GM23248 (cell line): ENCODE measurements at places on chromosomes 5 and 9.

DNA sequence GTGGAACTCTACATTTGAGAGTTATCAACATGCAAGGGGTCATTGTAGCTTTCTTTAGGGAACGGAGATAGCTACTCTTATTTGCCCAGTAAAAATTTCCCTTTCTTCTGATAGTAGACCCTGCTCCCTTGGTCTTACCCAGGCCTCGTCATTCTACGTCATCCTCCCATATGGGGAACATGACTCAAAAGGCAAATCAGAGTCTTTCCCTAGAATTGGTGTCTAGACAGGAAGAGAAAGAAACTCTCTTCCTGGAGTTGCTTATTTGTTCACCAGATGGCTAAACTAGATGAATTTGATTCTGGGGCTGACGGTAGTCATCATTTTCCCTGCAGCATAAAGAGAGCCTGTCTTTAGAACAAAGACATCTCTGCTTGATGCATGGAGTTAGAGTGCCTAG is 12.2 kb upstream of the SLC38A9 start:
- DNase-seq, result peak; percentile 11

GRCh38 chr5:180649297-180650039 is at the start of gene FLT4:
Gene FLT4, minus strand, starts transcription at chr5:180649600. Its CDS starts 55 bp downstream, at chr5:180649545.
- no peak for DNase-seq

- no peak for DNase-seq
These were observed 581.8 kb upstream of the C9orf72 start for GRCh38 chr9:28155067-28155466.

- peak; percentile 43 for DNase-seq
These were observed 665.5 kb upstream of the ZNF608 start for GRCh38 chr5:125411744-125412560.

GRCh38 chr5:151030379-151030778 is 10.0 kb downstream of the GPX3 start:
- DNase-seq, result no peak

DNA sequence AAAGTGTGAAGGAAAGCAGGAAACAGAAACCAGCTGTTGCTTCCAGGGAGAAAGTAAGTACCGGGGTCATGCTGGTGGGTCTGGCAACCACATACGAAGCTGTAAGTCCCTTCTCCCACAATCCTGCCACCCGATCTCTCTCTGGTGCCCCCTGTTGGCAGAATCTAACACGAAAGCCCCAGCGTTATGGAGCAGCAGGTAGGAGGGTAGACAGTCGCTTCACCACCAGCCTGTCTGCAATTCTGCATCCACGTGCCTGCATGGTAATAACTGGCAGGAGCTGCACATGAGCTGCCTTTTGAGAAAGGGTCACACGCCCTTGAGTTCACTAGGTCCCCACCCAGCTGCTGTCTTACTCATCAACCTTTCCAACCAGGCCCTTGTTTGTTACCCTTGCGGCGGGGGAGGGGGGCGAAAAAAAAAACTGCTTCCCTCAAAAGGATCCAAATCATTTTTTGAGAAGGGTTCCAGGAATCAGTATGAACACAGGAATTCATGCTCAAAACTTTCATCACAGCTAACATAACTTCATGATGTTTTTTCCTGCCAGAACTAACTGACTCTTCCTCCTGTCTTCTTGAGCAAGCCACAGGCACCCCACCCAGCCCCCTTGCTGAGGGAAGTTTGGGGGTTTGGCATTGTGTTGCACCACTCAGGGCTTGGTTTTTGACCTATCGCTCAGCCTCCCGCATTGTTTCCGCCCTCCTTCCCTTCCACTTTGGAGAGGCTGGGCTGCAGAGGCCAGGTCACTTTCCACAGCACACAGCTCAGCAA is 19.6 kb upstream of the TMEM252 start:
- peak; percentile 8 for DNase-seq

DNA sequence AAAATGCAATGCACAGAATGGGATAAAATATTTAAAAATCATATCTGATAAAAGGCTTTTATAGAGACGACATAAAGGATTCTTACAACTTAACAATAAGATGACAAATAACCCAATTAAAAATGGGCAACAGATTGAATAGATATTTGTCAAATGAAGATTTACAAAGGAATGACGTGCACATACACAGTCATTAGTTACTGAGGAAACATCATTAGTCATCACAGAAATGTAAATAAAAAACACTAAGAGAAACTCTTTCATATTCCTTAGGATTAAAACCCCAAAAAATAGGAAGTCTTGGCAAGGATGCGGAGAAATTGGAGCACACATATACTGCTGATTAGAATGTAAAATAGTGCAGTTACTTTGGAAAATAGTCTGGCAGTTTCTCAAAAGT is 1886.0 kb upstream of the CDH6 start:
- DNase-seq, result no peak

DNA sequence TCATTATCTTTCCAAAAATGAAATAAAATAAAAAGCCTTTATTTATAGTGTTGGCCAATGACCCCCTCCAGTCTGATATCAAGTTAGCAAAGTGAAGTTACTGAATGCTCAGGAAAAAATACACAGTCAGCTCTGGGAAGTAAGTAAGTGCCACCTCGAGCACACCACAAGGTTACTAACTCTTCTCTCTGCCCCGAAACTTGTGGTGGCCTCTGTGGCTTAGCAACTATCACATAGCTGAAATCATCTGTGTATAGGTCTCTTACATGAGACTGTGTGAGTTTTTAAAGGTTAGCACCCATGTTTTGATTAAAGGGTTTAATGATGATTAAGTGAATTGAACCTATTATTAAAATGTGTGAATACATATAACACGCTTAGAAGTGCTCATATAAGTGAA is 161.4 kb upstream of the KLF4 start:
- no peak for DNase-seq

DNA sequence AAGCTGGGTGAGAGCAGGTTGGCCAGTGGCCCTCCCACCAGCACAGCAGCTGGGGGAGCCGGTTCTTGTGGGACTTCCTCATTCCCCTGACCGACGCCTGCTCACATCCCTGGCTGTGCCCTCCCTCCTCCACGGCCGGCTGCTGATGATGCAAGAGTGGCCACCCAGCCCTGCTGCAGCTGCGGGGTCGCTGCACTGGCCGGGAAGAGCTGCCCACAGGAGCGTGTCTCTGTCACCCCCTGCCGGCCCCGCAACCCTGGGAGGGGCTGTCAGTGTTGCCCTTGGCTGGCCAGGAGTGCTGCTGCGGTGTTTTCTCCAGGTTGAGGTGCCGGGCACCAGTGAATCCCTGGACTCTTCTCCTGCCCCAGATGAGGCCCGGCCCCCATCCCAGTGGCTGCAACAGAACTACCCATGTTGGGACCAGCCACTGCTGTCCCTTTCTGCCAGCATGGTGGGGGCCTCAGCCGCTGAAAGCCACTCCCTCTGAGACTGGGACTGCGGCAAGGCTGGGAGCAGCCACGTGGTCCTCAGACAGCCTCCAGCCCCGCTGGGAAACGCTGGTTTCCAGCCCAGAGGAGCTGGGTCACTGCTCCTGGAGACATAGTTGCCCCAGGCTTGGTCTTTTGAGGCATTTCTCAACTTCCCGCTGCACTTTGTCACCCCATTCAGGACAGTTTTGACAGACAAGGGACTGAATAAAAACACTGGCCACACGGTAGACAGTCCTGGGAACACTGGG is 739 bp downstream of the CARD9 start:
- peak; percentile 74 for DNase-seq

GRCh38 chr5:64646169-64646568 is 44.1 kb upstream of the SHISAL2B start:
- no peak for DNase-seq

DNA sequence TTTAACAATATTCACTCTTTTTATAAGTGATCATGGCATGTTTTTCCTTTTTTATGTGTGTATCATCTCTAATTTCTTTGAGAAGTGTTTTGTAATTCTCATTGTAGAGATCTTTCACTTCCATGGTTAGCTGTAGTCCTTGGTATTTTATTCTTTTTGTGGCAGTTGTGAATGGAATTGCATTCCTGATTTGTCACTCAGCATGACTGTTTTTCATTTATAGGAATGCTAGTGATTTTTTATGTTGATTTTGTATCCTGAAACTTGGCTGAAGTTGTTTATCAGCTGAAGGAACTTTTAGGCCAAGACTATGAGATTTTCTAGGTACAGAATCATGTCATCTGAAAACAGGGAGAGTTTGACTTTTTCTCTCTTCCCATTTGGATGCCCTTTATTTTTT is 13.1 kb upstream of the SPINK13 start:
- no peak for DNase-seq

GRCh38 chr9:101427957-101428655 is 7.5 kb downstream of the ALDOB start:
- no peak for DNase-seq

DNA sequence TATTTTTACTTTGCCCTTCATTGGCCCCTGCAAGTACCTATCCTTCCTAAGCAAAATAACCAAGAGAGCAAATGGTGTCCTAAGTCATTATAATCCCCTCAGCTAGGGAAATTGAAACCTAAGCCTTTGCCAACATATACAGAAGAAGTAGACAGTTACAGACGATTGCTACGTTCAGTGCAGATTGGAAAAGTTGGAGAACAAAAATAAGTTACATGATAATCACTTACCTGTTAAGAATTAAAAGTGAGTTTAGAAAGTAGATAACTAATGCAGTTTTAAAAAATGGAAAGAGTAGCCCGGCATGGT is 244.8 kb downstream of the MPDZ start:
- DNase-seq, result no peak

GRCh38 chr9:119289740-119290433 is 79.3 kb downstream of the BRINP1 start:
- DNase-seq, result peak; percentile 73

- DNase-seq, result no peak
These were observed 82.8 kb downstream of the CRB2 start for GRCh38 chr9:123438821-123439220.

GRCh38 chr5:106757672-106758071 is 913.1 kb downstream of the EFNA5 start:
- no peak for DNase-seq

DNA sequence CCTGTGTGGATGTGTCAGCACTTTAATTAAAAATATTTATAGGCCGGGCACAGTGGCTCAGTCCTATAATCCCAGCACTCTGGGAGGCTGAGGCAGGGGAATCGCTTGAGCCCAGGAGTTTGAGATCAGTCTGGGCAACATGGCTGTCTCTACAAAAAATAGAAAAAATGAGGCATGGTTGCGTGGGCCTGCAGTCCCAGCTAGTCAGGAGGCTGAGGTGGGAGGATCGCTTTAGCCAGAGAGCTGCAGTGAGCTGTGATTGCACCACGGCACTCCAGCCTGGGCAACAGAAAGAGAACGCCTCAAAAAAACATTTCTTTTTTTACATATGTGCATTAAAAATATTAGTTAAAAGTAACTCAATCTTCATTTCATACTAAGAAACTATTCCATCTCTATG is 6.2 kb downstream of the TBC1D9B start:
- DNase-seq, result no peak

DNA sequence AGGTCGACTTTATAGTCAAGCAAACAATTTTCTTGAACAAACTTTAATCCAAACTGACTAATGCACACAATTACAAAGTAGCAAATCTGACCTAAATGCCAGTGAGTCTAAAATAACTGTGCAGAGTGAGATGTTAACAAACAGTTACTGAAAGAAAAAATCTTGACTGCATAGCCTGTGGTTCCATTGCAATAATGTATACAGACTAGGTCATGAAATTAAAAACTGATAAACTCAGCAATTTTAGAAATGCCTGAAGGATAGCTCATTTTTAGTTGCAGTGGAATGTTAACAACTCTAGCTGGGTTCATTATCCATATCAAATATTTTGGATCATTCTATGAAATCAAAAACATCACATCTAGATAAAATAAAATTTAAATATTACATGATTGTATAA is 73.4 kb upstream of the CDH12 start:
- DNase-seq, result no peak

- DNase-seq, result no peak
These were observed 6.7 kb downstream of the OR1K1 start for GRCh38 chr9:122806661-122807060.

DNA sequence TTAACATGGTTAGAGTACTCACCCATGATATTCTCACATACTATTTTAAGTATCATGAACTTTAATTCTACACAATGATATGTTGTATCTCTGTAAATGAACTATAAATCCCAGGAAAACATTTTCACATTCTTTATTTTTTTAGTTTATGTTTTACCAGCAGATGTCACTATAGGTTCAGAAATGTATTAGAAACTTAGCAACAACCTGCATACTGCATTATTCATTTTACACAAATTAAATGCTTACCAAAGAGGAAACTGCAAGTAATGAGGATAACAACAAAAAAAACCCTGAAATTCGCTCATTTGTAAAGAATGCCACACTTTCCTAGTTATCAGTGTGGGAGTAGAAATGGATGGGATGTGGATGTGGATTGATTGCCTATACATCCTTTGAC is 217.5 kb upstream of the OTULINL start:
- peak; percentile 26 for DNase-seq

- peak; percentile 25 for DNase-seq
These were observed 284.2 kb downstream of the NSG2 start for GRCh38 chr5:174329738-174330137.

DNA sequence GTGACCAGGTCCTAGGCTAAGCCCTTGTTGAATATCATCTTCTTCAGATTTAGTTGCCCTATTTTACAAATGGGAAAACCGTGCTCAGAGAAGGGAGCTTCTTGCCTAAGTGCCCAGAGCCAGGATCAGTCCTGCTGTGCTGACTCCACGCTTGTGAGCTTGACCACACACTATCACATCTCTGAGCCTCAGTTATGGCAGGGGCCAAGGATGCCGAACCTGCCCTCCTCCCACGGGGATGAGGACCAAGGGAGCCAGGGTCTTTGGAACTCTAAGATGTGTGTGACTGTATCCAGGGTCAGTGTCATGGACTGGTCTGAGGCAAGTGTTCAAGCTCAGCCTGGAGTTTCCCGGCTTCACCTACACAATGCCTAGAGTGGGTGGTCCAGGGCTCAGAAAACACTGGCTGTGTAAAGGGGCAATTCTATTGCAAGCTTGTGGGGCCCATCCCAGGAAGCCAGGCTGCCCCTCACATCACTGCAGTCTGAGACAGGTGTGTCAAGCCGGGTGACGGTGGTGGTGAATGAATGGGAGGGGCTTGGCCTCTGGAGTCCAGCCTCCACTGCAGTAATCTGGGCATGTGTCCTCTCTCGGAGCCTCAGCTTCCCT is 235.7 kb downstream of the PBX3 start:
- DNase-seq, result no peak

DNA sequence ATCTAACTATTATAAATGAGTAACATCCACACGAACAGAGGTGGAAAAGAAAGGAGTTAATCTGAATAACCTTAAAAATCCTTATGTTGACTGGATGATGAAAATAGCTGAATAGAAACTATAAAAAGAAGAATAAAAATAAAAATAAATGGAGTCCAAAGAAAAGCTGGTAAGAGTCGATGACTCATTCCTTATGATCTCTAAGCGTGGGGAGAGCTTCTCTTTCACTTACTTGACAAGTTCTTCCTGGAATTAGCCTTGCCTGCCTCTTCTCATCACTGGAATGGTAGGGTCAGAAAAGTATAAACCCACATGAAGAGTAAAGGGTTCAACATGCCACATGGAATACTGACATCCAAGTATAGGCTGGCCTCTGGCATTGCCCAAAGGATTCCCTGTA is 477.0 kb upstream of the RGMB start:
- DNase-seq, result peak; percentile 60
